Stimulated activated CD4-positive, alpha-beta T cell treated with anti-CD3 and anti-CD28 coated beads, Interleukin-1b, Interleukin-23, amount 100 ng/mL, for 1 hour (primary cell): ENCODE measurements at places on chromosomes 6 and 20.

DNA sequence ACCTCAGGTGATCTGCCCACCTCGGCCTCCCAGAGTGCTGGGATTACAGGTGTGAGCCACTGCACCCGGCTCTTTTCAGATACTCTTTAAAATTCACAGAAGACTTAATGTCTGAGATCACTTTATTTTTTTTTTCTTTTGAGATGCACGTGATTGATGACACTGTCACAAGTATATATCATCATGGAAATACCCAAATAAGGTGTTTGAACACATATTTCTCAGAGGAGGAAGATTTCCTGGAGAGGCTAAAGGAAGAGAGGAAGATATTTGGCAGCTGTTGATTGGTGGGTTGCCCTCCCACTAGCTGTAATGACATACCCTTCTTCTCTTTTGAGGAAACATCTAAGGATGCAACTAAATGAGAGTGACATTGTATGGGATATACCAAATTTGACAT lies 225.9 kb upstream of the CITED2 start:
- DNase-seq = no peak

GRCh38 chr6:76770281-76770680 lies 693.0 kb downstream of the HTR1B start:
- no peak for DNase-seq

- no peak for DNase-seq
Measured at GRCh38 chr20:32224463-32224862, 16.8 kb downstream of the POFUT1 start.

- no peak for DNase-seq
Measured at GRCh38 chr6:76771059-76771634, 692.1 kb downstream of the HTR1B start.

GRCh38 chr6:26445934-26446667 lies 5.8 kb downstream of the BTN3A3 start:
- no peak for DNase-seq

DNA sequence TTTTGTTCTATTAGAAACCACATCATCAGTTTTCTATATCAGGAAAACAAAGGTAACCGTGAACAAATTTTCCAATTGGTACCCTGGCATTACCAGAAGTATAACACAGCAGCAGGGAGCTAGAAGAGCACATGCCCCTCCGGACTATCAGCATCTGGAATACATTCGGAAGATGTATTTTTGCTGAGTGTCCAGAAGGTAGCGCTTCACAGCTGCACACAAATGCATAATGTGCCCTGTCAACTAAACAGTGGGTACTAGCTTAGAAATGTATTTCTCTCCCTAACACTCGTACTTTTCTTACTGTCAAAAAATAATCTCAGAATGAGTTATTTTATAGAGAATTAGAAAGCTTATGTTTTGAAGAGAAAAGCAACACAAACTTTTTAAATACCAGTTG lies 77.6 kb downstream of the HUS1B start:
- DNase-seq = no peak
